Bronchus fibroblast of lung (primary cell): ENCODE measurements at places on chromosomes 12 and 14. TPM values are rescaled to one million over a fixed set of nuclear protein-coding genes. Genes with fewer than 3 reads are reported as not detected.

SMIM41 gene
- total RNA-seq, result 0.17 TPM in 1 of 2 replicates, not detected in the other

SSPN gene
- 4.2 and 5.4 TPM in 2 replicates for total RNA-seq

DACT1 gene
- 1.2 and 1.9 TPM in 2 replicates for total RNA-seq

NYNRIN gene
- 7.9 and 9.6 TPM in 2 replicates for total RNA-seq

MGST1 gene
- 246 and 251 TPM in 2 replicates for total RNA-seq

NOVA1 gene
- total RNA-seq, result 1.0 and 1.7 TPM in 2 replicates

ATF7 gene
- total RNA-seq, result 8.5 and 10.4 TPM in 2 replicates

NFYB gene
- 13.4 and 15.5 TPM in 2 replicates for total RNA-seq

PRPF40B gene
- 9.4 TPM in 2 replicates for total RNA-seq

C12orf50 gene
- not detected in 2 replicates for total RNA-seq

RPS26 gene
- 2,167 and 2,638 TPM in 2 replicates for total RNA-seq

B4GALNT3 gene
- under 0.01 TPM in 2 replicates for total RNA-seq

CACNA2D4 gene
- total RNA-seq, result 1.0 and 1.7 TPM in 2 replicates

RNASE4 gene
- total RNA-seq, result 12.1 and 12.9 TPM in 2 replicates

VAMP1 gene
- total RNA-seq, result 3.6 and 4.5 TPM in 2 replicates

SLCO1B1 gene
- not detected in 2 replicates for total RNA-seq

GPR162 gene
- total RNA-seq, result 2.0 and 2.7 TPM in 2 replicates

EPYC gene
- total RNA-seq, result 0.67 TPM in 1 of 2 replicates, not detected in the other

CCDC38 gene
- not detected in 2 replicates for total RNA-seq

FOXG1 gene
- under 0.01 and 0.15 TPM in 2 replicates for total RNA-seq

ASIC1 gene
- total RNA-seq, result 1.5 and 1.7 TPM in 2 replicates

KRT72 gene
- total RNA-seq, result not detected in 2 replicates

METTL17 gene
- 81.0 and 82.7 TPM in 2 replicates for total RNA-seq

AKAP3 gene
- total RNA-seq, result 0.67 and 1.3 TPM in 2 replicates

TMEM132C gene
- not detected in 2 replicates for total RNA-seq

SETD1B gene
- total RNA-seq, result 4.3 and 5.0 TPM in 2 replicates

SIX6 gene
- total RNA-seq, result not detected in 2 replicates

PTCSC3 gene
- total RNA-seq, result not detected in 2 replicates

KRT71 gene
- not detected in 2 replicates for total RNA-seq

OASL gene
- 0.15 TPM in 1 of 2 replicates, not detected in the other for total RNA-seq

TGM1 gene
- total RNA-seq, result 0.45 and 1.2 TPM in 2 replicates

AMIGO2 gene
- 0.74 and 1.2 TPM in 2 replicates for total RNA-seq

ACOT4 gene
- 1.6 and 1.8 TPM in 2 replicates for total RNA-seq

IFI27 gene
- total RNA-seq, result 0.15 TPM in 1 of 2 replicates, not detected in the other

GPR132 gene
- total RNA-seq, result not detected in 2 replicates

MYL6 gene
- 2,547 and 2,551 TPM in 2 replicates for total RNA-seq

AICDA gene
- not detected in 2 replicates for total RNA-seq

OAS3 gene
- total RNA-seq, result 8.5 and 9.4 TPM in 2 replicates

FBXO21 gene
- total RNA-seq, result 43.9 and 45.1 TPM in 2 replicates

PHETA1 gene
- 5.8 and 6.7 TPM in 2 replicates for total RNA-seq

IQSEC3 gene
- not detected in 2 replicates for total RNA-seq

MLH3 gene
- total RNA-seq, result 10.4 and 11.9 TPM in 2 replicates

MANSC1 gene
- 2.4 and 2.5 TPM in 2 replicates for total RNA-seq

ACSS3 gene
- 8.9 and 12.9 TPM in 2 replicates for total RNA-seq

CRACR2A gene
- 4.3 and 4.5 TPM in 2 replicates for total RNA-seq

WBP11 gene
- 14.1 and 18.0 TPM in 2 replicates for total RNA-seq

MYF5 gene
- not detected in 2 replicates for total RNA-seq

LRP1 gene
- total RNA-seq, result 29.8 and 32.9 TPM in 2 replicates

CCDC177 gene
- not detected in 2 replicates for total RNA-seq

TM7SF3 gene
- total RNA-seq, result 42.9 and 47.4 TPM in 2 replicates

HOXC5 gene
- total RNA-seq, result 0.74 and 1.5 TPM in 2 replicates

ULK1 gene
- 5.8 and 6.6 TPM in 2 replicates for total RNA-seq

NTF3 gene
- 1.0 and 2.2 TPM in 2 replicates for total RNA-seq

TMCC3 gene
- 0.74 and 1.2 TPM in 2 replicates for total RNA-seq

HOXC12 gene
- not detected in 2 replicates for total RNA-seq

CCDC197 gene
- total RNA-seq, result not detected in 2 replicates
